COLO829 (cell line): ENCODE measurements at places on chromosomes 5 and 9.

DNA sequence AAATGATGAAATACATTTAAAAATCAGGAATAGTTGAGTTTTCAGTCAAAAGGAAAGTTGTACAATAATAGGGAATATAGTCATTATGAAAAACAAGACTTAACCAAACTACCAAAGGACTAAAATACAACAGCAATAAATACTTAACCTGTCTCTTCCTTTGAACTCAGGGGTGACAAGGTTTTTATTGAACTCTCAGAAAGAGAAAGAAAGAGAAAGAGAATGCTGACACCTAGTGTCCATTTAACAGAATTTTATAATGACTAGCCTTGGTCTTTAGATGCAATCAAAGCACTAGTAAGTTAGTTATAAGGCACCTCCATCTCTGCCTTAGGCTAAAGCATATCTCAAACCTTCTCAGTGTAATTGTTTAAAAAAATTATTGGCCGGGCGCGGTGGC, 47.5 kb downstream of the UIMC1 start:
- peak; percentile 12 for DNase-seq

DNA sequence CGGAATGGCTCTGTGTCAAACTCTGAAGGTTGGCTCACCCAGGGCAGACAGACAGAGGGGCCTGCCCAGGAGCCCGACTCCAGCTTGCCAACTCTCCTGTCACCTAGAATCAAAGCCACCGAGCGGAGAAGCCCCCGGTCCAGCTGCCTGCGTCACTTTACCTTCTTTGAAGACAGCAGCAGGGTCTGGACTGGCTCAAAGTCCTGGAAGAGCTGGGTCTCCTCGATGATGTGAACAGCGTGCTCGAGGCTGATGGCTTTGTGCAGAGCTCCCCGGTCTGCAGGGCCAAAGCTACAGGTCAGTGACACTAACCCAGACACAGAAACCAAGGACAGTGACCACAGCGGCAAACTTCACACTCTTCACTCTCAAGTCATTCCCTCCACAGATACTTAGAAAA, 67.9 kb downstream of the SECISBP2 start:
- DNase-seq, result no peak

DNA sequence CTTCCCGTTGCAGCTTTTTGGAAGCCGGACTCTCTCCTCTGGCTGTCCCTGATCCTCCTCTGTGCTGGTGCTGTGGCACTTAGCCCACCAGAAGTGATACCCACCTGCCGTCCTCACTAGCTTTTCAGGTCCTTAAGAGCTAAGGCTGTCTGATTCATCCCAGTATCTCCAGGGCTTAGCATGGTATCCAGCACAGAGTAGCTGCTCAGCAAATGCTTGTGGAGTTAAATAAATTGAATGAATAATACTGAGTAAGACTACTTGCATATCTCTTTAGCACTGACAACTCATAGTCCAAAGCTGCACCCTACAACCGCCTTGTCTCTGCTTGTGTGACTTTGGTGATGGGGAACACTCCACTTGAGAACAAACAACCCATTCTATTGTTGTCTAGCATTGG, 7.7 kb upstream of the XPA start:
- no peak for DNase-seq

- DNase-seq, result peak; percentile 84
Measured at GRCh38 chr5:88660947-88661805, 221.8 kb downstream of the MEF2C start.

GRCh38 chr5:94174748-94175411, 433.5 kb upstream of the POU5F2 start:
- DNase-seq, result no peak

GRCh38 chr5:10489810-10490426, 48.2 kb downstream of the ROPN1L start:
- DNase-seq, result no peak

- DNase-seq, result no peak
Measured at GRCh38 chr5:60887746-60888145, 43.7 kb upstream of the ELOVL7 start.

- DNase-seq, result no peak
Measured at GRCh38 chr9:16138561-16139491, 586.0 kb downstream of the CCDC171 start.

DNA sequence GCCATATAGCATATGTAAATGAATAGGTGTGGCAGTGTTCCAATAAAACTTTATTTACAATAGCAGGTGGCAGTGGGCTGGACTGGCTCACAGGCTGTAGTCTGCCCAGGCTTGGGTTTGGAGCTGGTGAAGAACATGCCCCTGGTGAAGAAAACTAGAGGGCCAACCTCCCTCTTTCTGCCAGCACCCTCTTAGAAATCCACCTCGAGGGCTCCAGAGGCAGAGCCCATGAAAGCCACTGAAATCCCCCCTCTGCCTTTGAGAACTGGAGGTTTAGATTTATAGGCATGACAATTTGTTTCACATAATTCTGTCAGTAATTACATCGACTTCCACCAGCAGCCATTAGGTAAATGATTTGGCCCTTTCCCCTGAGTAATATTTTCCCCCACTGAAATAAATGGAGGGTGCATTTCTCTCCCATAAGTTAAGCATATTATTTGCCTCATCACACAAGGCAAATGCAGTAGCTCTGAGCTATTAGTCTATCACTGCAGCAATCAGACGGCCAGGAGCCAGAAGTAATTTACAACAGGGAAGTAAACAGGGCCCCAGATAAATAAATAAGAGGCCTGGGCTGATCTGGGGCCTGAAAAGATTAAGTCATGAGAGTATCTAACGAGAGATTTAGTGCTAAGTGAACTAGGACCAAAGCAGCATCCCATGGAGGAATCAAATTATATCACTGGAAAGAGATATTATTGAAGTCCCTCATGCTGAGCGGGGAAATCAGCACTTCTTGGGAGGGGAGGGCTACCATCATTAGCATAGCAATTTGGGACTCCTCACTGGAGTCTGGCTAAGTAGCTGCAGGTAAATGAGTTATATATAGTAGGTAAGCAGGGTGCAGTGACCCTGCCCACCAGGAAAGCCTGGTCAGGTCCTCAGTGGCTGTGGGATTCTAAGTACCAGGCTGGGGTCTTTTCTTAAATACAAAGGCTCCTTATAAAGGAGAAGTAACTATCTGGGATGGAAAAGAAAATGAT, 123.9 kb downstream of the SLIT3 start:
- DNase-seq, result no peak

DNA sequence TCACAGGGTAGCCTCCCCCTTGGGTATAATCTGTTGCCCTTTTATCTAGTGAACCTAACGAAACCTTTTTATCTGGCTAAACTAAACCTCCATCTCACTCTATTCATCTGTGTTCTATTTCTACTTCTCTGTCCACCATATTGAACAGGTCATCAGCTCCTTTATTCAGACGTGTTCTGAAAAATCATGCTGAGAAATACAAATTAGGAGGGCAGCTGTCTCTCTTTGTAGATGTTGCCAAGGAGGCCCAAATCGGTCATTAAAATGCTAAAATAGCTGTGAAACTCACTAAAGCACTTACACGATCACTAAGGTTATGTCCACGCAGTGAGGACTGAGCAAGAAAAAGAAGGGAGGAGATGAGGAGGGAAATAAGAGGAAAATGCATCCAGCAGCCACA, 115.6 kb upstream of the RETREG1 start:
- DNase-seq, result no peak

GRCh38 chr5:42840269-42840668, 28.6 kb upstream of the SELENOP start:
- DNase-seq, result no peak

DNA sequence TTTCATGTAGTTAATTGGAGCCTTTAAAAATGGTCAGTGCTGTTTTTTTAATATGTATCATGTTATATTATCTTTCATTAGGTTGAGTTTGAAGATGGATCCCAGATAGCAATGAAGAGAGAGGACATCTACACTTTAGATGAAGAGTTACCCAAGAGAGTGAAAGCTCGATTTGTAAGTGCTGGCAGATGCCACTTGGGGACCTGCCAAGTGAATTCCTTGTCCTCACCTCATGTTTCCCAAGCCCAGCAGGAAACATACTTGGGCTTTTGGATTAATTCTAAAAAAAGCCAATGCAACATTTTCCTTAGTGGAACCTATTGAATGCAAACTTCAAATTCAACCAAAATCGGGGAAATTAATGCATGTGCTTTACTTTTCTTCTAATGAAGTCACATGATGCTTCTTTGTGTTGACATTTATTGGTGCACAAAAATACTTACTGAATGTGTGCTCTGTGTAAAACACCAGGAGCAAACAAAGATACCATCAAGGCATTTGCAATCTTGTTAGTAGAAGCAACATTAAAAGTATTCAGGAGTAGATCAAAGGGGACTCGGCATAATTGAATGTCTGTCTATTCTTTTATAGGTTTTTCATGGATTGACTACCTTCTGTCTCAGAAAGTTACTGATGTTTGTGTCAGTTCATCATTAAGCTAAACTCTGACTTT, 412.1 kb downstream of the KDM4C start:
- DNase-seq, result no peak

DNA sequence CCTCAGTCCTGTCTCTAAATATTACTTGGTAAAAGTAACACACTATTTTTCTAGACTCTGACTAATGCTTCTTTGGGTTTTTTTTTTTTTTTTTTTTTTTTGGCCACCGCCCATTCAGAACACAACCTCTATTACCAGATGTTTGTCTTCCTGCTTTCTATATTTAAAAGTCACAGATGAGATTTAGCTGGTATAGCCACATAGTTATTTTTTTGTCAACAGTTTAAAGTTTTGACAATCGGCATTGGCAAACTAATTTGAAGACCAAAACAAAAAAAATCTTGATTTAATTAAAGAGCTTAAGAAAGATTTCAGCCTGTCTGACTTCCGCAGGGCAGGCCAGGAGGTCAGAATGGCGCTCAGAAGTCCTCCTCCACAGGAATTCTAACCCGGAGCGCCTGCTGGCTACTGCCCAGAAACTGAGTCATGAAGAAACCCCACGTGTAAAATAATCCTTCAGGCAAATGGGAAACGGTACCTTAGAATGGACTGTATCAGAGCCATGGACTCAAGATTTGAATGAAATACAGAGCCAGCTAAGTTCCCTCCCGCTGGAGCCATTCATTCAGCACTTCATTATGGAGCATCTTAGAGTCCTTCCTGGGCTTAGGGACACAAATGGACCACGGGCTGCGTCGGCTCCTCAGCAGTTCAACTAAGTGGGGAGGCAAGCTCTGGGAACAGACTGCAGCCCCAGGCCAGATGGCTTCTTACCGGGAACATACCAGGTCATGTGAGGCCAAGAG, 55.6 kb downstream of the PTPDC1 start:
- peak; percentile 97 for DNase-seq

GRCh38 chr5:159641371-159642039, 274.8 kb upstream of the ADRA1B start:
- DNase-seq, result no peak

DNA sequence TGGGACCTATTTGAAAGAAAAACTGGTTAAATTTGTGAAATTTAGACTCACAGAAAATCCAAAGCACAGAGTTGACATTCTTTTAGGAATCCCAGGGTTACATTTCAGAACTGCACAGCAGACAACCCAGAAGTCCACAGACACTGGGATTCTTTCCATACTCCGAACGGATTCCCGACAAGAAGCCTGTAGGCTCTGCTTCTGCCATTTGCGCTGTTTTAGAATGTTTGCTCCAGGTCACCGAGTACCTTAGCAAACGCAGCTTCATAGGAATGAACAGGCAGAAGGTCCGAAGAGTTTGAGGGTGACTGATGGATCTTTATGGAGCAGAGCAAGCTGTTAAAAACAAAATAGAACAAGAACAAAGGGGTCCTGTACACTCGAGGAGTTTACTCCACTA, 84.5 kb upstream of the NFIB start:
- no peak for DNase-seq

GRCh38 chr5:158955636-158956035, 144.1 kb downstream of the EBF1 start:
- no peak for DNase-seq

GRCh38 chr5:119270960-119271757, 84.7 kb upstream of the TNFAIP8 start:
- DNase-seq, result no peak

DNA sequence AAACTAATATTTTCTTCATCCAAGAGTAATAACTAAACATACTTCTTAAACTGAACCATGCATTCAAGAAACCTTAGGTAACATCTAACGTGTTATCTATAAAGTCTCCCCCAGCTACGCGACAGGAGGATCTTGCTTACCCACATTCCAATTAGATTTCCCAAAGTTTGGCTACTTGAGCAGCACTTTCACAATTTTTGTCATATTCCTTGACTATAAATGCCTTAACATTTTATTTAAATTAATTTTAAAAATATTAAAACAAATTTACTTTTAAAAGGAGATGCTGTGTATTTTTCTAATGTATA, 25.3 kb upstream of the IFNE start:
- DNase-seq, result no peak

DNA sequence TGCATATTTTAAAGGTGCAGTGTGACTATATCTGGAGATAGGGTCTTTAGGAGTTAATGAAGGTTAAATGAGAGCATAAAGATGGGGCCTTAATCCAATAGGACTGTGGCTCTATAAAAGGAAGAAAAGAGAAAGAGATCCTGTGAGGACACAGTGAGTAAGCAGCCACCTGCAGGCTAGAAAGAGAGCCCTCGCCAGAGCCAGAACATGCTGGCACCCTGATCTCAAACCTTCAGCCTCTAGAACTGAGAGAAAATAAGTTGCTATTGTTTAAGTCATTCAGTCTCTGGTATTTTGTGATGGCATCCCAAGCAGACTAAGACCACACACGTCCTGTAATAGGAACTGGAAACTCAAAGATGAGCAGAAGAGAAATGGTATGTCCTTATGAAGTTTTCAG, 41.0 kb downstream of the RNF180 start:
- DNase-seq, result no peak

DNA sequence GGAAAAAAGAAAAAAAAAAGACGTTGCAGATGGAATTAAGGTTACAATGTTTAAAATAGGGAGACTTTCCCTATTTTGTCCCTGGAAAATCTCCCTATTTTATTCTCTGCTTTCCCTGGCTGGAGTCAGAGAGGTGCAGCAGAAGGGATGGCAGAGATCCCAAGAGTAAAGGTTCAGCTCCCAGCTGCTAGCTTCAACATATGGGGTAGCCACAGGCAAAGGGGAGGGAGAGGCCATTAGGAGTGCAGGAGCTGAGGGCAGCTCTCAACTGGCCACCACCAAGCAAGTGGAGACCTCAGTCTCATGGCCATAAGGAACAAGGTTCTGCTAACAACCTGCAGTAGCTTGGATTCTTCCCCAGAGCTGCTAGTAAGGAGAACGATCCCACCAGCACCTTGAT, 367.0 kb upstream of the DAP start:
- no peak for DNase-seq

DNA sequence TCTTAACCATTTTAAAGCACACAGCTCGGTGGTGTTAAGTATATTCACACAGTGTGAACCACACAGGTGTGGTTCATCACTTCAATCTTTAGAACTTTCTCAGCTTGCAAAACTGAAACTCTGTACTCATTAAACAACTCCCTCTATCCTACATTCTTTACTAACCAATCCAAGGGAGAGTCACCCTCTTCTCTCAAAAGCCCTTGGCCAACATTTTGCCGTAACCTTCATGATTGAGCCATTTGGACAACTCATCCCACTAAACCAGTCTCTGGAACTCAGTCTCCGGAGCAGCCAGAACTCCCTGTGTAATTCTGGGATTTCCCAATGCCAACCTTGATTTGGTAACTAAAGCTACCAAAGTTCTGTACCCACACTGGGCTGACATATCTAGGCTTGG, 84.7 kb downstream of the TTC39B start:
- DNase-seq, result no peak

GRCh38 chr5:111583758-111584203, 71.4 kb upstream of the STARD4 start:
- no peak for DNase-seq
